Immature natural killer cell (primary cell): ENCODE measurements at places on chromosomes 12 and 14. TPM values are rescaled to one million over a fixed set of nuclear protein-coding genes. Genes with fewer than 3 reads are reported as not detected.
A peak's percentile ranks its signal among the peaks of the same experiment; 100 is the strongest.

DNA sequence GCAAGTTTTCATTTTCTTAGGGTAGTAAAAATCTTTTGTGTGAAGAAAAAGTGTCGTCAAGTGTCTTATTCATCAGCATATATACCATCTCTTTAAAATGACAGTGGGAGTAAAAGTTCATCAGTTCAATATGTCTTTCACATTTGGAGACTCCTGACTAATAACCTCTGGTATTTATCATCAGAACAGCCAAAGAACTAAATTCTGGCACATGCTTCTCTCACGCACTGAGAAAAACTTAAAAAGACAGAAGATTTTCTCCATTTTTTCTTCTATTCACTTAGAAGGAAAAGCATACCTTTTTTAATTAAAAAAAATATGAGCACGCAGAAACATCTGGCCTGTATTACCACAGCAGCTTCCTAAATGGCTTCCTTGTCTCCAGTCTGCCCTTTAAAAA is 265.7 kb downstream of the AKAP6 start:
- no peaks in the 10 kb centered on the region for H3K27me3 ChIP-seq
- no peaks in the 10 kb centered on the region for H3K4me1 ChIP-seq
- H3K4me3 ChIP-seq: no peak overlapping the region
- H3K27ac ChIP-seq: no peak overlapping the region
- no peaks in the 10 kb centered on the region for H3K36me3 ChIP-seq

RPL10L gene
- not detected for polyA plus RNA-seq

CFAP251 gene
- not detected for polyA plus RNA-seq

DNA sequence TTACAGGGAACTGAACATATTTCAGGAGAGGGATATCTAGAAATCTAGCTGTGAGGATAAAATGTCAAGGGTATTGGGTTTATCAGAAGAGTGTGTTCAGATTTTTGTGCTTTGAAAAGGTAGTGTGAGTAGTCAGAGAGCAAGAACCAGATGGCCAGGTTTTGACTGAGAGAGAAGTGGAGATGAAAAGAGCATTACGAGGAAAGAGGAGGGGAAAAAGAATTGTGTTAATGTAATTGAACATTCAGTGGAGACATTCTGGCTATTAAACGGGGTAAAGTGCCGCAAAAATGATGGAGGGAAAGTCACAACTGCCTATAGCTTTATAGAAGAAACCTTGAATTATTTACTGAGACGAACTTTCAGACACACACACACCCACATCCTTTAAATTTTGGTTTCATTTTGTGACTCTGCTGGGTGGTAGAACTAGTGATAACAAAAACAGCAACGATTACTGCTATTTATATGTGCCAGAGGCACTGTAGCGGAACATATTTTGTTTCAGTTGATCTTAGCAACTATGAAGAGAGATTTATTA is 213.6 kb downstream of the ERC1 start:
- H3K27ac ChIP-seq: no peak overlapping the region
- H3K36me3 ChIP-seq: no peaks in the 10 kb centered on the region
- H3K4me1 ChIP-seq: no peaks in the 10 kb centered on the region
- peak; percentile 38 for DNase-seq
- H3K4me3 ChIP-seq: no peak overlapping the region

IL23A gene
- 1.5 TPM for polyA plus RNA-seq

ARMH4 gene
- not detected for polyA plus RNA-seq
